Type B pancreatic cell (in vitro differentiated cells): ENCODE measurements at places on chromosomes 11 and 22.
A peak's percentile ranks its signal among the peaks of the same experiment; 100 is the strongest.

DNA sequence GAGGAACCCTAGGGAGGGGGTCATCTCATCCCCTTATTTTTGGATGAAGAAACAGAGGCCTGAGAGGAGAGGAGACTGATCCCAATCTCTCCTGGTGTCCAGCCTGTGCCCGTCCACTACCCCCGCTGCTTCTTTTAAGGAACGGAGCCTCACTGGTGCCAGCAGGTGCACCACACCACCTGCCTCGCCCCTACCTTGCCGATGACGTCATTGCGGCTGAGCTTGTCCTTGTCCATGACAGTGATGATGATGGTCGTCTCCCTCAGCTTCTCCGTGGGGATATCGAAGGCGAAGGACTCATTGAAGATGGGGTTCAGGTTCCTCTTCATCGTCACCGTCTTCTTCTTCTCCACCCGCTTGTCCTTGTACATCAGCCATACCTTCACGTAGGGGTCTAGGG is 14.3 kb downstream of the LRRC10B start:
- no peak for DNase-seq

GRCh38 chr11:104467404-104467803 is 303.5 kb upstream of the PDGFD start:
- no peak for DNase-seq

DNA sequence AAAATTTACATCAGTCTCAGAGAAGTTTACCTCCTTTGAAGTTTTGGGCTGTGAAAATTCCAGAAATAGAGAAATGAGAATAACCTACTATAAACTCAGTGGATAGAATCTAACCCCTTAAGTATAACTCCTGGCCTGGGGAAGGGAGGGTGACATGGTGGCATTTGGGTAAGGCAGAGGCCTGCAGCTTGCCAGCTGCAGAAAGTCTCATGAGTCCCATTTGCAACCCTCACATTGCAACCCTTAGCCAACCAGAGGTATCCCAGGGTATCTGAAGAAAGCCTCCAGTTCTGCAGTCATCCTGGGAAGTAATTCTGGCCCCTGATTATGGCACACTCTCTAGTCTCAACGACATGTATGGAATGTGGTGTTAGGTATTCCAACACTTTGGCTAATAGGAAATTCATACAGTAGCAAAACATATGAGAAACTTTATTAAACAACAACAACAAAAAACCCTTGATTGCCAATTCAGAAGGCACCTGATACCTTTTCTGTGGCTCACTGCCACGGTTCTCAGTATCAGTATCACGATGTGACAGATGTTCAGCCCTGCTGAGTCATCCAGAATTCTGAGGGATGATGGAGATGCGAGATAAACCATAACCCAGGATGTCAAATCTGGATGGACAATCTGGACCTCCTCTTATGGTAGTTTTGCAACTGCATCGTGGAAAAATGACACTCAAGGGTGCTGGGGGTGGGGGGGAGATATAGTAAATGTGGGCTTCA is 743.4 kb downstream of the NELL1 start:
- DNase-seq = no peak

DNA sequence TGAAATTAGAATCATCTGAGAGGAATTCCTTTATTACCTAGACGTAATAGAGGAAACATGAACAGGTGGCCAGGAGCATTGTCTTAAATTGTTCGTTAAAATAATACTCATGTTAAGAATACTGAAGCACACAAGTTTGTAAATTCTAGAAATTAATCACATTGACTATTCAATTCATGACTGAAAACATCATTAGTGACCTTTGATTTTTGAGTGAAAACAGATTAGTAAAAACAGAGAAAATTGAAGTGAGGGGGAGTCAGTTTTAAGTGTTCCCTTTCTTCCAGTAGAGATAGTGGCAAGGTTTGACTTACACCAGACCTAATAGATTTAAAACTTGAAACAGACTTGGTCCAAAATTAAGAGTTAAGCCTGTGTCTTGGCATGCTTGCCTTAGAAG is 1.4 kb downstream of the ZFP91 start:
- no peak for DNase-seq

GRCh38 chr22:23381661-23382427 is 198.2 kb downstream of the IGLL1 start:
- DNase-seq = no peak

DNA sequence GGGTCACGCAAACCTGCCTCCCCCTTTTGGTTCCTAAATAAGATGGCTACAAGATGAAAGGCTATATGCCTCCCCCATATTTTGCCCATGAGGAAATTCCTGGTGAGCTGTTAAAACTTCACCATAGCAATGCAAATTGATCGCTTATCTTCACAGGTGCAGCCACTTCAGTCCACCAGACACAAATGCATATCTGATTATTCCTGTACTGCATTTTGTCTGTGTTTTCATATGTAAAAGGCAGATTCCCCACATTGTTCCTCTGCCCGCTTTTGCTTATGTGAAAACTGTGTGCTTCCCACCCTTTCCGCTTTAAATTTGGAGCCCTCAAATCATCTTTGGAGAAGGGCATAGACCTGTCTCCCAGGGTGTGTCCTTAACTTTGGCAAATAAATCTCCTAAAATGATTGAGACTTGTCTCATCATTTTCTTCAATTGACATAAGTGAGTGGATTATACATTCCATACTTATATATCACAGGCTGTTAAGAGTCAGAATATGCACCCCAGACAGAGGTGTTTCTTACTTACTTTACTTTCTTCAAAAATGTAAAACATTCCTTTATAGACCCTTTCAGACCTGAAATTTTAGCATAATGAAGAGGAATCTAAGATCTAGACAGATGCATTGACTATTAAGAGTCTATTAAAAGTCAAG is 116.4 kb downstream of the CASP12 start:
- DNase-seq = no peak

GRCh38 chr11:121615501-121615900 is 162.7 kb upstream of the SORL1-AS1 start:
- DNase-seq = no peak

GRCh38 chr11:103987629-103988594 is 48.5 kb upstream of the DDI1 start:
- DNase-seq = no peak

DNA sequence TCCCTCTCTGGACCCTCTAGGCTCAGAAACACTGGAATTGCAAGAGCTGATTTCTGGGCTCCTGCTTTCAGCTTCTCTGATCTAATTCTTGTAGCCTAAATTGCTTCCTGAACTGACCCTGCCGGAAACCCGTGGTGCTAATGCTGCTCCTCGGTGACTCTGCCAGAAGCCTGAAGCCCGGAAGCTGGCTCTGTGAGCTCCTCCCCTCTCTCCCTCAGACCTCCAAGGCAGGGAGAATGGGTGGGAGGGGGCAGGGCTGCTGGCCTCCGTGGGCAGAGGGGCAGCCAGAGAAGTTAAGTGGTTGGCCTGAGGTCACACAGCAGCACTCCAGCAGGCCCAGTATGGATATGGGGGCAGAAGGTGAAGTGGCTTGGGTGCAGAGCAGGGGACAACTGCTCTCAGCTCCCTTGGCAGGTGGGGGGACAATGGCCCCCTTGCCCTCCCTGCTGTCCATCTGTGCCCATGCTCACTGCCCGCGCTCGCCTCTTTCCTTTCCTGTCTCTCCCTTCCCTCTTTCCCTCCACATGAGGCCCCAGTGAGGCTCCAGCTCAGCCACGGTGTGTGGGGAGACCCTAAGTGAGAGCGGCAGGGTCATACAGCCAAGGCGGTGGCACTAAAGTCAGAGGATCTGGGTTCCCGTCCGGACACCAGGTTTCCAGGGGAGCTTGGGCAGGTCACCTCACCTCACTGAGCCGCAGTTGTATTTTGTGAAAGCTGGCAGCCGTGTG is 16.2 kb downstream of the CAPN5 start:
- DNase-seq = no peak

GRCh38 chr22:22817468-22818201 is 70.0 kb upstream of the IGLL5 start:
- DNase-seq = peak; percentile 52

GRCh38 chr11:46710821-46711269 is 8.2 kb upstream of the F2 start:
- DNase-seq = no peak

GRCh38 chr11:3920148-3920852 is 64.8 kb downstream of the STIM1 start:
- no peak for DNase-seq

- DNase-seq = no peak
These were observed 40.0 kb downstream of the SBF1 start for GRCh38 chr22:50434849-50435248.

GRCh38 chr22:43739851-43740379 is 72.2 kb downstream of the EFCAB6 start:
- DNase-seq = no peak

GRCh38 chr22:25109878-25110595 is 89.6 kb upstream of the CRYBB3 start:
- no peak for DNase-seq

DNA sequence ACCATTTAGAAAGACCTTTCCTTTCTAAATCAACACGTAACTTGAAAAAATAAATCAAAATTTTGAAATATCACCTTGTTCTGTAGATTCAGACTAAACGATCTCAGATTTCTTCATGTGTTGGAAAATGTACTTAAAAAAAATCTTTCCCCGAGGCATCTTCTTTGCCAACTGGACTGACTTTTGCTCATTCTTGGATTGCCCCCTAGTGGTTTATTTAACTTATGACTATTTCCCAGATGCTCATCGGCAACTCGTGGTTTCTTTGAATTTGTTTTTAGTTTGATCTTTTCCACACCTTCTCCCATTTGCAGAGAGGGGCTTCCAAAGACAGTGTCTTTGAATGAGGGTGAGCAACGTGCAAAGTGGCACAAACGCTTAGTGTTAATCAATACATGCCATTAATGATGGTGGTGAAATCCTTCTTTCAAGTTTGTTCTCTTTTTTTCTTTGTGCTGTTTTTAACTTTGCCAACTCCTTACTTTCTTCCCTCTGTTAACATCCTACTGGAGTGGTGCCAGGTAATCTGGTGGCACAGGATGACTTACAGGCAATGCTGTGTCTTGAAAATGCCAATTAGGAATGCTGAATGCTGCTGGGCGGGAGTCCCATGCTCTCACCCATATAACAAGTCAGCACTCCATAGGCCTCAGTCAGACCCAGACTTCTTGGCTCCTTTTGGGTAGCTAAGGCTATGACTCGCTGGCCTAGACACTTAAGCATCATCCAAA is 18.3 kb downstream of the PRSS23 start:
- no peak for DNase-seq

DNA sequence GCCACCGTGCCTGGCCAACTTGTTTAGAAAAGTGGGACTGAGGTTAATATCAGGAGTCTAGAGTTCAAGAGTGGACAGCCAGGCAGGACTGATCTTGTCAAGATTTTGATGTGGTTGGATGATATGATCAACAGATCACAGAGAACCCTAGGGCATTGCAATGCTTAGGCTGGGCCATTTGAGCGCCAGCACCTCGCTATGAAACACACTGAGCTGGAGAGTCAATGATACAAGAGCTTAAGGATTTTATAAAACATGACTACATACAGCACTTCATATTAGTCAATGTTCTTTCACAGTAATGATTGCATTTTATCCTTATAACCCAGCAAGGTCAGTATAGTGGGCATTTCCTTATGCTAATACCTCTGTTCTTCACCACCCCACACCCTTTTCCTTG is 15.4 kb upstream of the PEX26 start:
- DNase-seq = no peak

DNA sequence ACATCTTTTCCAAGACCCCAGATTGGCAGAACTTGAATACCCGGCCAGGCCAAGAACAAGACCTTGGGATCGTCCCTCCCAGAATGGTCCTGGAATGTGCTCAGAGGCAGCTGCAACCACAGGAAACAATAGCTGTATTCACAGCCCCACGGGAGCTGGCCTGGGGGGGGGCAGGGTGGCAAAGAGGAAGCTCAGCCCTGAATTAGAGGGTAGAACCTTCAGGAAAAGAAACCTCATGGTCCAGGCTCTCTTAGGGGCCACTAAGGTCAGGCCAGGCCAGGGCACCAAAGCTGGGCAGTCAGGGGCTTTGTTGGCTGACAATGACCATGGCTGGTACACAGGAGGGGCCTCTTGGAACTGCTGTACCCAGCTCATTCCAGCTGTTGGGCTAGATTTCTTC is 17.3 kb downstream of the RPL27A start:
- DNase-seq = no peak

GRCh38 chr11:95257456-95257971 is 26.5 kb upstream of the SESN3 start:
- no peak for DNase-seq

DNA sequence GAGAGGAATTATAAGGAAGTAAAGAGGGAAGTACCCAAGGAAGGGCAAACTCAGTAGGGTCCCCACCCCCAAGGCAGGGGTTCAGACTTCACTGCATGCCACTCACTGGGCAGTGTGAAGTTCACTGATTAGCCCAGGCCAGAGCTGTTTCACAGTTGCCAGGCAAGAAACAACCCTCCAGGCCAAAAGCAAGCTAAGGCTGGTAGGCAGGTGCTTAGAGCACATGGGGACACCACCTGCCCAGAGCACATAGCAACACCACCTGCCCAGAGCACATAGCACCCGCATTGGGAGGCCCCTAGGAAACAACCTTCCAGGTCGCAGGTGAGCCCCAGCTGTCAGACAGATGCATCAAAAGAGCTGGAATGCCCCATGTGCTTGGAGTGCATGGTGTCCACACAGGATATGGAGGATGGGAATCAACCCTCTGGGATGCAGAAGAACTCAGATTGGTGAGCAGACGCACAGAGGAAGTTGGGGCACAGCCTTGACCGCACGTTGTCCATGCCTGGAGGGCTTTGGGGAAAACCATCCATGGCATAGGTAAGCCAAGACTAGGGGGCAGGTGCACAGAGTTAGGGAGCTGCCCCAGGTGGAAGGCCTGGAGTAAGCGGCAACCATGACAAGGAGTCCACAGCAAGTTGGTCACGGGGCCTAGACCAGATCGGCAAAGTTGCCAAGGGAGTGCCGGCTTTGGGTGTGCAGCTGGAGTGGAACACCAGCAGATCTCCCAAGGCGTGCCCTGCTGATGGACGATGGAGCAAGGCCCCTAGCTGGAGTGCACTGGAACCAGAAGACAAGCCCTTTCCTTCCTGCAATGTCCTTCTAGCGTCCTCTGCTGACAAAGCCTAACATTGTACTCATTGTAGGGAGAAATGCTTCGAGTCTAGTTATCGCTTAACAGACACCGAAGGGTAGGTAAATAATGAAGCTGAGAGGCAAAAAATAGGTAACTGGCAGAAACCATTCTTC is 7.8 kb upstream of the TMEM216 start:
- no peak for DNase-seq

DNA sequence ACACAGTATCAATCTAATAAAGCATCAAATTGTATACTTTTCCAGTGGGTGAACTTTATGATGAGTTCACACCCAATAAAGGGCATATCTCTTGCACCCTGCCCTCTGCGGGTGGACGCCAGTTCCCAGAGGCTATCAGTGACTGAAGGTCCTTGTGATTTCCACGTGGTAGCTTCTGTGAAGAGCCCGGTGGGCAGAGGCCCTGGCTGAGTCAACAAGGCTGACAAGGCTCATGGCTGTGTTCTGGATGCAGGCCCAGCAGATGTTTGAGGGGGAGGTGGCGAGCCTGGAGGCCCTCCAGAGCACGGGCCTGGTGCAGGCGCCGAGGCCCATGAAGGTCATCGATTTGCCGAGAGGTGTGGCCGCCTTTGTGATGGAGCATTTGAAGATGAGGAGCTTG is 71.4 kb downstream of the PIWIL3 start:
- no peak for DNase-seq

GRCh38 chr11:34161812-34162492 is 56.5 kb downstream of the NAT10 start:
- no peak for DNase-seq
